Stimulated activated CD8-positive, alpha-beta memory T cell treated with anti-CD3 and anti-CD28 coated beads, Interleukin-2, amount 100 ng/mL, for 1 hour (primary cell): ENCODE measurements at places on chromosomes 2 and 18.

GRCh38 chr2:173467751-173468150, 113.1 kb downstream of the CDCA7 start:
- no peak for DNase-seq

GRCh38 chr2:63425606-63426005, 162.7 kb downstream of the WDPCP start:
- DNase-seq: no peak

GRCh38 chr2:189249171-189249570, 69.6 kb upstream of the COL5A2 start:
- no peak for DNase-seq

DNA sequence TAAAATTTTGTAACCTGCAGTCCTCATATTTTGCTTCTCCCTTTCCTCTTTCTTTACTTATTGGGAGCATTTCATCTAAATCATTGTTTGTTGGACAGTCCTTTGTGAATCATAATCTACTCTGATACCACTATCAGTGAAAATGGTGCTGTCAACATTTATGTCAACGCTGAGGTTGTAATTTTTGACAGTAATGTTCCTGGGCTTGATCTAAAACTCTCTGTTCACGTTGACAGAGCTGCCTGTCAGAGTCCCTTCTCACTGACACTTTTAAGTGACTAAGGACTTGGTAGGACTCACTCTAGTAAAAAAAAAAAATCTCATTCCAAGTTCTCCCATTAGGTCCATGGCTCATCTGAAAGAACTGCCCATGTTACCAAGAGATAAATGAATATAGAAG, 1640.8 kb upstream of the PIK3C3 start:
- DNase-seq: no peak
